ENCODE measurements at places on chromosomes 11 and 22. TPM values are rescaled to one million over a fixed set of nuclear protein-coding genes. Genes with fewer than 3 reads are reported as not detected.
A peak's percentile ranks its signal among the peaks of the same experiment; 100 is the strongest.

IGLL1 gene
- not detected for total RNA-seq

SEPTIN3 gene
- total RNA-seq, result not detected

NUDT8 gene
- total RNA-seq, result 7.6 TPM

SMC1B gene
- total RNA-seq, result not detected

C22orf42 gene
- not detected for total RNA-seq

KIF18A gene
- 0.43 TPM for total RNA-seq

SLC22A25 gene
- total RNA-seq, result not detected

DNA sequence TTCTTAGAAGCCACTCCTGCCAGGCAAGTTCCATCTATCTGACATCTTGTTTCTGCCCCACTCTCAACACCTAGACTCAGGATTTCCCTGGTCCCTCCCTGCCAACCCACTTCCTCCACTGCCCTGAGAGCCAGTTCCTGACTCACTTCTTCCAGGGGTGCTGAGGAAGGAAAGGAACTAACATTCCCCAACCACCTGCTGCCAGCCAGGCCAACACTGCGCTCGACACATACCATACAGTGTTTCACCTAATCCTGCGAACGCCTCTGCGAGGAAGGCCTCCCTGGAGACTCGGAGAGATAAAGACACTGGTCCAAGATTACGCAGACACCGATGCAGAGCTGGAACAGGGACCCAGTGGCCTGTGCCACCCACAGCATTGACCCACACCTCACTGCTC lies 40.2 kb downstream of the MICAL3 start:
- no peak for DNase-seq

GRCh38 chr11:64241491-64242374 lies 838 bp downstream of the FKBP2 start:
- peak; percentile 67 for DNase-seq

DNA sequence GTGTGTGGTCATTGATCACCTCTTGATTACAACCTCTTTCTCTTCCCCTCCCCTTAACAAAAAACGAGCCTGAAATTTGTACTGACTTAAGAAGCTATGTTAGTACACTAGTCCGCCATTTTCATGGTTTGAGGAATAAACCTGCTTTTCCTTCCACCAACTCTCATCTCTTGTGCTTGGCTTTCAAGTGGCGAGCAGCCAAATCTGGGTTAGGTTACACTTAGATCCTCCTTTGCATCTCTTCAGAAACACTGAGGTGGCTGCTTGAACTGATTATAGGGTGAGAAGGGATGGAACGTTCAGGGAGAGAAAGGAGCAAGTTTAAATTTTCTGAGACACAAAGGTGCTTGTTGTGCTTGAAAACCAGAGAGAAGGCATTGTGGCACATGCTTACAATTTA lies 2171.4 kb downstream of the LRRC4C start:
- DNase-seq, result no peak

DNA sequence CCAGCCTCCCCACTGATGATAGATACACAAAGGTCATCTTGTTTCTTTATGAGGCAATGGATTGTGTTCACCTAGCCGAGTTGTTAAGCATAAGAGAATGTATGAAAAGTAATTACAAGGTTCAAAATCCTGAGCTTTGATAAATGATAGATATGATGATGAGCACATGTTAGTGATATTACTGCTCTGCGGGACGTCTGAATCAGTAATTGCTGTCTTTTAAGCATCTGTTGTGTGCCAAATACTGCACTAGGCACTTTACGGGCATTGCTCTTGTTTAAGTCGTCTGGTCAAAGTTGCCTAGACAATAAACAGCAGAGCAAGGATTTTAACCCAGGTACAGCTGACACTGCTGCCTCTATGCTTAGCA lies 559 bp upstream of the RNF141 start:
- no peak for DNase-seq

DNA sequence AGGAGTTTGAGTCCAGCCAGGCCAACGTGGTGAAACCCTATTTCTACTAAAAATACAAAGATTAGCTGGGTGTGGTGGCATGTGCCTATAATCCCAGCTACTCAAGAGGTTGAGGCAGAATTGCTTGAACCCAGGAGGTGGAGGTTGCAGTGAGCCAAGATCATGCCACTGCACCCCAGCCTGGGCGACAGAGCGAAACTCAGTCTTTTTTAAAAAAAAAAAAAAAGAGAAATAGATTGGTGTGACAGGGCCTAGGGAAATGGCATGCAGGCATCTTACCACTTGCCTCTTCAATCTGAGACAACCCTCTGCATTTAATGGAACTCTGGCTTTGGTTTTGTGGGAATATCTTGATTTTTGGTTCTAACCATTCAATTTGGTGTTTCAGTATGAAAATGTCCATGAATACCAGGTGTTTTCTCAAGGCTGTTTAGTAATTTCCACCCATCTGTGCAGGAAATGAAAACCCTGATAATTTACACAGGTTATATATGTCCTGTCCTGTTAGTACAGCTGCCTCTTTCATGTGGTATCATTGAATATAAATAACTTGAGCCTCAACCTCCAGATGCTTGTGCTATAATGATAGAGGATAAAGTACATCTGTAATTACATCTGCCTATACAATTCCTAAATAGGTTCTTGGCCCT lies 8.4 kb downstream of the XBP1 start:
- DNase-seq, result no peak

DNA sequence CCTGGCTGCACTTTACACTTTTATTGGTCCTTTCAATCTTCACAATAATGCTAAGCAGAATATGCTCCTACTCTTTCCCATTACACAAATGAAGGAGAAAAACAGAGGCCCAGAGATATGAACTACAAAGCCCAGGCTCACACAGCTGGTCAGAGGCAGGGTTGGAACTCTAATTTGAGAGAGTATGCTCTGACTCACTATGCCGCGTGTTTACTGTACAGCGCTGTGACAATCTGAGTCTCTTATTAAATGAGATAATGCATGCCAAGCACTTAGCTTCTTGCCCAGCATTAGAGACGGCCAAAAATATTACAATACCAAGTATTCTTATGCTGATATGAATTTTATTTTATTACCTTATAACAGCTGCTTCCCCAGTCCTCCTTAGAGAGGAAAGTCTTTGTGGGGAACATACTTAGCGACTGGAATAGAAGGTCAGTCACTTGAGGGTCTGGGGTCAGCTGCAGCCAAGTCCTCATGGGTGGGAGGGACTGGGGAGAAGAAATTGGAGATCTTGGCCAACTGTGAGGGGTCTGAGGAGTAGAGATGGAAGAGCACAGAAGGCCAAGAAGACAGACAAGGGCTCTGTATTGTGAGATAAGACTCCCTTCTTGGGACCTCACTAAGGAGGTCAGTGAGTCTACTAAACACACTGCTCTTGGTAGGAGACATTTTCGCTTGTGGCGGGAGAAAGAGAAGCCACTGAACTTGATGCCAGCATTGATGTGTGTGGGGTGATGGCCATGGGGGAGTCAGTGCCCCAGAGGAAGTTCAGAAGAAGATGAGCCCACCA lies 150.8 kb upstream of the TIMP3 start:
- DNase-seq, result no peak

GRCh38 chr11:47480762-47481161 lies 31.8 kb upstream of the RAPSN start:
- DNase-seq, result no peak

- DNase-seq, result peak; percentile 20
Measured at GRCh38 chr22:49087198-49087597, 740.5 kb downstream of the BRD1 start.

GRCh38 chr11:123098990-123099389 lies 37.1 kb upstream of the HSPA8 start:
- DNase-seq, result no peak

- no peak for DNase-seq
Measured at GRCh38 chr11:47083913-47084312, 92.8 kb downstream of the ARFGAP2 start.

DNA sequence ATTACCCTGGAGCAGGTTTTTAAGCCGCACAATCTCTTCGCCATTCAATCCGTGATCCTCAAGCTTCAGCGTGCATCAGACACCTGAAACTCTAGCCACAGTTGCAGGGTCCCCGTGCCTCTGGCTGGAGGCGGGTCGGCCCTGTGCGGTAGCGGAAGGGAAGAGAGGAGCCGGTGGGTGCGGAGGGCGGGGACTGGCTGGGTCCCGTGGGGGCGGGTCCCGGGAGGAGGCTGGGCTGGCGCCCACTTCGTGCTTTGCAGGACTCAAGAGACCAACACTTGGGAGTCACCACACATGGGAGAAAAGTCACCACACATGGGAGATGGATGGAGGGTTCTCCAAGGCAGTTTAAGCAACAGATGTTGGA lies 772 bp downstream of the C22orf15 start:
- DNase-seq, result no peak

All from uterus (tissue), 4 donors.